Lower leg skin (tissue), 4 donors: ENCODE measurements at places on chromosomes 4 and X. TPM values are rescaled to one million over a fixed set of nuclear protein-coding genes. Genes with fewer than 3 reads are reported as not detected.

CSN1S1 gene
- total RNA-seq, result not detected

PCDH19 gene
- total RNA-seq, result 0.38 TPM

WDR45 gene
- 102 TPM for total RNA-seq

DEFB131A gene
- not detected for total RNA-seq

ADAM29 gene
- total RNA-seq, result not detected

RAB9A gene
- 70.5 TPM for total RNA-seq

G3BP2 gene
- 60.1 TPM for total RNA-seq

F11 gene
- total RNA-seq, result not detected

PABPC1L2A gene
- 0.13 TPM for total RNA-seq

GRCh38 chrX:47697181-47697580, 38.2 kb upstream of the UXT start:
- no peak for DNase-seq

DNA sequence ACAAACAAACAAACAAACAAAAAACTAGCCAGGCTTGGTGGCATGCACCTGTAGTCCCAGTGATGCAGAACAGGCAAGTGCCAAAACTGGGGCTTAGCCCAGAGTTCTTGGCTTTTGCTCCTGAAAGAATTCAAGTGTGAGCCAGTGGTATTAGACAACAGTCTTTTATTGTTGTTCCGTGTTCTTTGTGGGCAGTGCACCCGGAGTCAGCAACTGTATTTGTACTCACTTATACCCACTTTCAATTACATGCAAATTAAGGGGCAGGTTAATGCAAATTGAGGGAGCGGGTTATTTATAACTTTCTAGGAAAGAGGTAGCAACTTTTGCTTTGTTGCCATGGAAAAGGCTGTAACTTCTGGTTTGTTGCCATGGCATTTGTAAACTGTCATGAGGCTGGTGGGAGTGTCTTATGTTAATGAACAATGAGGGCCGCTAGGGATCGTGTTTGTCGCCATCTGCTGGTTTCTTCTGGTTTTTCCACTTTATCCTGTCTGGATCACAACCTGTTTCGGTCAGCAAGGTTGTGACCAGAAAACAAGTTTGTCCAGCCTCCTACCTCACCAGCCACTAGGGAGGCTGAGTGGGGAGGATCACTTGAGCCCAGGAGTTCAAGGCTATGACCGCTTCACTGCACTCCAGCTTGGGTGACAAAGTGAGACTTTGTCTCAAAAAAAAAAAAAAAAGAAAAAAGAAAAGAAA, 88.8 kb upstream of the ESX1 start:
- no peak for DNase-seq

- DNase-seq, result no peak
These were observed 121.3 kb upstream of the PNPLA4 start for GRCh38 chrX:8048466-8048865.

GRCh38 chrX:133045986-133046385, 50.9 kb downstream of the USP26 start:
- no peak for DNase-seq

GRCh38 chr4:47390428-47391125, 72.9 kb downstream of the COMMD8 start:
- DNase-seq, result no peak

DNA sequence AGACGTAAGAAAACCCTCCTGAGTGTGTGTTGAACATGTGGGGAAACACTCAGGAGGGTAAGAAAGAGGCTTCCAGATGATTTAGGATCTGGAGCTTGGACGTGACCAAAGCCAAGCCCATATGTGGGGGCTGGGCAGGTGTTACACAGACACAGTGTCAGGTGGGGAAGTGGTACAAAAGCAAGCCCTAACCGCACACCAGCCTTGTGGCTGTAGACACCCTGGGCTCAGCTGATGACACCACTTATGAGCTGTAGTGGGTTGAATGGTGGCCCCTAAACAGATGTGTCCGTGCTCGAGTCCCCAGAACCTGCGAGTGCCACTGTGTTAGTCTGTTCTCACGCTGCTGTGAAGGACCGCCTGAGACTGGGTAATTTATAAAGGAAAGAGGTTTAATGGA, 25.0 kb upstream of the NSG1 start:
- no peak for DNase-seq

DNA sequence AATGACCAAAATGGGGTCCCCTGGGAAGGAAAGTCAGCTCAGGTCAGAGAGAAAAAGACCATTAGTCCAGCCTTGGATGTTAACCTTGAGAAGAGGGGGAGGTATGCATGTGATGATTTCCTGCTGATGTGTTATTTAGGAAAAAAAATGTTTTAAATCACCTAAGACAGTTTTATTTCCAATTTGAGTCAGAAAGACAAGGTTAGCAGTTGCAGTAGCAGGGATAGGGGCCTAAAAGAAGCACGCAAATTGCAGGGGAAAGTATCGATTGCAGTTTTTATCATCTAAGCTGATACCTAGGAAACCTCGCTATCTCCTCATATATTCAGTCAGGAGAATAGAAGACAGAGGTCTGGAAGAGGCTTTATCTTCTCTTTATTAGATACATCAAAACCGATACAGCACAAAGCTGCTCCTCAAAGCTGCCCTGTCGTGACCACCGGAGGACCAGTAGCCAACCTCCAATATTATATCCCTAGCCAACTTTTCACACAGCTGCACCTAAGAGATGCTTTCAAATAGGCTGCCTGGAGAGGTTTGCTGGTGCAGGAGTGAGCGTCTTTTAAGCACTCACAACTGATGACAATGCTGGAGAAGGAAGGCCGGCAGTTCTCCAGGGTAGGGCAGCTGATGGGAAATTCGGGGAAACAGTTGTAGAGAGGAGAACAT, 289.4 kb downstream of the INPP4B start:
- no peak for DNase-seq

DNA sequence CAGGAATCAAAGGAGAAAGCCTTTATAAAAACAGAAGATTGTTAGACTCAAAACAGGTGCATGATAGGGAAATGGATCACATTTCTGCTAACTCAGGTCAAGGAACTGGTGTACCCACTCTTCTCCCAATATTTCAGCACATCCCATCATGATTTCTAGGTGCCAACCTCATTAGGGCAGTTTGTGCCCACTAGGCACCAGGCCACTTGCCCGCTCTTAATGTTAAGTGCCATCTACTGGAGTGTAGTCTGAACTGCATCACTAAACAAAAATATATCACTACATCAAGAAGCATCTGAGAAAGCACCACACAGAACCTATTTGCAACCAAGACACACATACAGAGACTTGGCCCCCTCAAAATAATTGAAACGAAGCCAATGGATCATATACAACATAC, 140.4 kb upstream of the GRID2 start:
- no peak for DNase-seq

GRCh38 chrX:111102636-111103035, 6.6 kb downstream of the PAK3 start:
- no peak for DNase-seq

DNA sequence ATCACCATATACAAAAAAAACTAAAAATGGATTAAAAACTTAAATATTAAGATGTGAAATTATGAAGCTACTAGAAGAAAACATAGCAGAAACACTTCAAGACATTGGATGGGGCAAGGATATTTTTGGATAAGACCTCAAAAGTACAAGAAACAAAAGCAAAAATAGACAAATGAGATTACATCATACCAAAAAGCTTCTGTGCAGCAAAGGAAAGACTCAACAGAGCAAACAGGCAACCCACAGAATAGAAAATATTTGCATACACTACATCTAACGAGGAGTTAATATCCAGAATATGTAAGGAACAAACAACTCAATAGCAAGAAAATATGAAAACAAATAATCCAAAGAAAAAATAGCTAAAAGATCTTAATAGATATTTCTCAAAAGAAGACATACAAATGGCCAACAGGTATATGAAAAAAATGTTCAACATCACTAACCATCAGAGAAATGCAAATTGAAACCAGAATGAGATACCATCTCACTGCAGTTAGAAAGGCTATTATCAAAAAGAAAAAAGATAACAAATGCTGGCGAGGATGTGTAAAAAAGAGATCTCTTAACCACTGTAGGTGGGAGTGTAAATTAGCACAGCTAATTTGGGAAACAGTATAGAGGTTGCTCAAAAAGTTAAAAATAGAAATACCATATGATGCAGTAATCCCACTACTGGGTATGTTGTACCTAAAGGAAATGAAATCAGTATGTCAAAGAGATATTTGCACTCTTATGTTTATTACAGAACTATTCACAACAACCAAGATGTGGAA, 17.8 kb upstream of the LRCH2 start:
- DNase-seq, result no peak

DNA sequence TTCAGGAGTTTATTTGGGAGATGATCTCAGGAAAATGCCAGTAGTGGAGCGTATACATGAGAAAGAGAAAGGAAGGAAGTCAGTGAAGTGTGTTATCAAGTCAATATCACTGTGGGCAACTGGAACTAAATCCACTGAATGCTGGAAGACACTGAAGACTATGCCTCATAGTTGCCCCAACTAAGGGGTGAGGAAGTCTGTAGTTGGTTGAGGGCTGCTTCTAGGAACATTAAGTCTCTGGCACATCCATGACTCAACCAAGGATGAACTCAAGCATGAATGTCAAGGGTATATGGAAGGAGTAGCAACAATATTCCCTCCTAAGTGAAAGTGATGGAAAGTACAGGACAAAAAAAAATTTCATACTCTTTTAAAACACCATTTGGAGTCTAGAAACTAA, 167.9 kb downstream of the MAGEB17 start:
- DNase-seq, result no peak

DNA sequence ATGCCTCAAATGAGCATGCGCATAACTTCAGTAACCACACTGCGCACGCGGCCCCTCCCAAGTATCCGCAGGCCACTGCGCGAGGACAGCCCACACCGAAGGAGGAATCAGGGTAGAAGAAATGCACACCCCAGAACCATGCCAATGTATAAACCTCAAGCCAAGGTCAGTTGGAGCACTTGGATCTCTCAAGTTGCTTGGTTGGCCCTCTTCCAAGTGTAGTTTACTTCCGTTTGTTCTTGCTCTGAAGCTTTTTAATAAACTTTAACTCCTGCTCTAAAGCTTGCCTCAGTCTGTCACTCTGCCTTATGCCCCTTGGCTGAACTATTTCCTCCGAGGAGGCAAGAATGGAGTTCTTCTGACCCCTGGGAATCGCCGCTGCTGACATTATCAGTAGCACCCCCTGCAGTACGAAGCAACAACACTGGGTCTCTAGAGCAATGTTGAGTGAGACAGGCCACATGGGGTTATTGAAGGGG, 22.0 kb upstream of the SPINK2 start:
- no peak for DNase-seq

DNA sequence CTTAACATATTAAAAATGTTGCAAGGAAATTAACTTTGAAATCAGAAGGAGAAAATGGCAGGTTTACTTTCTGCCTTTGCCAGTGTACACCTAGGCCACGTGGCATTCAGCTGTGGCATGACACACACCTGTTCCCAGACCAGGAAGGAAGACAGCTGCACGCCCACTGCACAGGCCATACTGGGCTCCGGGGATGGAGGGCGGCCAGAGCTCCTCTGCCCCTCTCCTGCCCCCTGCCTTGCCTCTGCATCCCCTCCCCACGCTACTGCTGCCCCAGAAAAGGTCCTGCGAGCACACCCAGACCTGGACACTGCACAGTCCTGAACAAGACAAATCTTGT, 68.4 kb downstream of the GATB start:
- DNase-seq, result no peak

DNA sequence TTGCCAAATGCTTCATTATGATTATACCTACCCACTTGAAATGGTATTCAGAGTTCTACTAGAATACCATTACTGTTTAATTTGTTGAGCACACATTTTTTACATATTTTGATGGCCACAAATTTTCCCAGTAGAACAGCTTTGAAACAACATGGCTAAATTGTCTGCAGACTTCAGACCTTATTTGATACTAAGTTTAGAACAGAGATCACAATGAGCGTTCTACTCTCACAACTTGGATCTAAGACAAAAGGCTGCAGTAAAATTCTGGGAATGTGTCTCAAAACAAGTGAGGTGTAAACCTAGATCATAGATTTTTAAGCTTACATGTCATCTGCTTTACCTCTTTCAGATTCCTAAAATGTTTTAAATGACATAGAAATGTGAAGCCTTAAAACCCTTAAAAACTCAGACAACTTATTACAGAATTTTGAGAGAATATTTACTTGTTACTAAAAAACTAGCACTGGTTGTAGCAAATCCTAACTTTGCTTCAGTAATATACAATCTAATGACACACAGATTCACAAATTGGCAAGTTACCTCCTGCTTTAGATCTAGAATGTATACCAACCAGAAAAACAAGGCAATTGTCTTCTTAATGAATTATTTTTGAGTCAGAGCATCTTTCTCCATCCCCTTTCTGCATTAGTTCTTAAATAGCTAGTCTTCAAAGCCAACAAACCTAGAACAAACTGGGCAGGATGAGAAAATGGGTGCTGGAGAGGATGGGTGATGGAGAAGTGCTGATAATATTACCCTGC, 243.3 kb downstream of the SLC7A11 start:
- DNase-seq, result no peak

DNA sequence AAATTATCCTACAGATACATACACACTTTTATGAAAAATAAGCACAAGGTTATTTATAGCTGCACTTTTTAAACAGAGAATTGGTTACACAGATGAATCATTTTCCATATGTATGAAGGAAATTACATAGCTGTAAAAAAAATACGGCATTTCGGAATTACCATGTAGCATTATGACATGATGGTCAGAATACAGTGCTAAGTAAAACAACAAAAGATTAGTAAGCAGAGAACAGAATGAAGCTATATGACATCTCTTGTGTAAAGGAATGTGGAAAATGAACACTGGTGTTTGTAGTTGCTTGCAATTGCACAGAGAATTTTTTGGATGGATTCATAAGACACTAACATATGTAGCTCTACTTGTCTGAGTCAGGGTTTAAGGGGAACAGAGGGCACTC, 1222.0 kb upstream of the PRKX start:
- DNase-seq, result no peak

DNA sequence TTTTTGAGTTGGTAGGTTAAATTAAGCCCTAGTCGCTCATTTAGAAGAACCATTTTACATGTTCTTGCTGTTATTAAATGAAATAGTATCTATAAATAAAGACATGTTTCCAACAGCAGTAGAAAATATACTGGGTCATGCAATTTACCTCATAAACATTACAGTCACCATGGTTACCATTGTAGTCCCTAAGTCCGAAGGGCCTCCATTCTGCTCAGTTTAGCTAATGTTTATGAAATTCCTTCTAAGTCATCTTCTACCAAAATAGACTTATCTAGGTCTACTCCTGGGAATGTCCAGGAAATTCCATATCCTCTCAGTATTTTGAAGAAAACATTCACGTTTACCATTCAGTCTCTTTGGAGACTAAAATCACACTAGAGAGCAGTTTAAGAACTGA, 292.5 kb upstream of the DCAF8L1 start:
- no peak for DNase-seq
